ENCODE measurements at places on chromosomes 1 and 21. TPM values are rescaled to one million over a fixed set of nuclear protein-coding genes. Genes with fewer than 3 reads are reported as not detected.

NPR1 gene
- total RNA-seq, result not detected

GRCh38 chr1:197526736-197527371 is 248.4 kb downstream of the DENND1B start:
- no peak overlapping the region for H3K4me3 ChIP-seq
- no peaks in the 10 kb centered on the region for H3K4me1 ChIP-seq
- no peak overlapping the region for H3K27ac ChIP-seq

- no peak for DNase-seq
- H3K36me3 ChIP-seq, result no peaks in the 10 kb centered on the region
- H3K27ac ChIP-seq, result no peak overlapping the region
Observed at GRCh38 chr1:73033640-73034039, 751.3 kb upstream of the NEGR1 start.

- H3K4me3 ChIP-seq, result peak overlapping the region; percentile 86
- no peaks in the 10 kb centered on the region for H3K27me3 ChIP-seq
- peak; percentile 65 for DNase-seq
- peaks cover 61% of the 10 kb centered on the region for H3K4me1 ChIP-seq
- no peaks in the 10 kb centered on the region for H3K36me3 ChIP-seq
Observed at GRCh38 chr21:41926117-41926806, 27.6 kb downstream of the C2CD2 start.

RCSD1 gene
- 145 TPM for total RNA-seq

DNA sequence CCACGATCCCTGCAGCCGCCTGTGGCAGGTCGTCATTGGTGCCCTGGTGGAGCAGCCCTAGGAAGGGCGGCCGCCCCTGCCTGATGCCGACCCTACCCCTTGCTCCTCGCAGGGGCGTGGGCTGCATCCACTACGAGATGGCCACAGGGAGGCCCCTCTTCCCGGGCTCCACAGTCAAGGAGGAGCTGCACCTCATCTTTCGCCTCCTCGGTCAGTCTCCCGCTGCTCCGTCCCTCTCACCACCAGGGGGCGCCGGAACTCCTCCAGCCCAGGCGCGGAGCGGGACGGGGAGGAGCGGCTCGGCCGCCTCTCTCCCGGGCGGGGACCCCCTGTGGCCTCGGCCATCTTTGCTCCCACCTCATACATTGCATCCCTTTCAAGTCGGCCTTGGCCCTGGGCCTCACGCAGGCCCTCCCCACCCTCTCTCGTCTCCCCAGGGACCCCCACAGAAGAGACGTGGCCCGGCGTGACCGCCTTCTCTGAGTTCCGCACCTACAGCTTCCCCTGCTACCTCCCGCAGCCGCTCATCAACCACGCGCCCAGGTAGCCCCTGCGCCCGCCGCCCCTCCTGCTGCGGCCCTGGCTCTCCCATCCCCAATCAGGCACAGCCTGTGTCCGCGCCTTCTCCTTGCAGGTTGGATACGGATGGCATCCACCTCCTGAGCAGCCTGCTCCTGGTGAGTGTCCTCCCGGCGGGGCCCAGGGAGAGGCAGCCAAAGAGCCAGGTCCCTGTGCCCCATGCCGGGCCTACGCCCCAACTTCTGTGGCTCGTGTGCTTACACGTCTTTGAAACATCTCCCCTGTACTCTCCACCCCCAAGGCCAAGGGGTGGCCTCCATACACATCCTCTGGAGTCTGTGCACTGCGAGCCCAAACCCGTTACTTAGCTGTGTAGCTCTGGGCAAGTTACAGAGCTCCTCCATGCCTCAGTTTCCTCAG is 24.7 kb downstream of the CDK18 start:
- peak; percentile 87 for DNase-seq
- H3K4me1 ChIP-seq, result peaks cover 4% of the 10 kb centered on the region
- no peak overlapping the region for H3K27ac ChIP-seq
- H3K36me3 ChIP-seq, result no peaks in the 10 kb centered on the region
- H3K4me3 ChIP-seq, result peak overlapping the region; percentile 43
- no peaks in the 10 kb centered on the region for H3K27me3 ChIP-seq

- H3K4me1 ChIP-seq, result peaks cover 34% of the 10 kb centered on the region
- peak overlapping the region; percentile 99 for H3K4me3 ChIP-seq
- peaks cover 35% of the 10 kb centered on the region for H3K36me3 ChIP-seq
- DNase-seq, result peak; percentile 79
- H3K27me3 ChIP-seq, result no peaks in the 10 kb centered on the region
Observed at GRCh38 chr1:6601049-6601922, 1.4 kb downstream of the KLHL21 start.

- DNase-seq, result peak; percentile 30
- H3K4me1 ChIP-seq, result peaks cover 3% of the 10 kb centered on the region
- no peak overlapping the region for H3K4me3 ChIP-seq
- no peak overlapping the region for H3K27ac ChIP-seq
- no peaks in the 10 kb centered on the region for H3K36me3 ChIP-seq
Observed at GRCh38 chr1:212814537-212815334, 23.0 kb downstream of the TATDN3 start.

- peak within 1 kb of the TSS; percentile 81 for H3K4me3 ChIP-seq
- peak within 1 kb of the TSS; percentile 53 for H3K27ac ChIP-seq
- peaks cover 3% of the 10 kb centered on the region for H3K27me3 ChIP-seq
- peaks cover 30% of the 10 kb centered on the region for H3K36me3 ChIP-seq
- DNase-seq, result peak; percentile 85
- H3K4me1 ChIP-seq, result peaks cover 40% of the 10 kb centered on the region
Observed at GRCh38 chr1:32335790-32336590, at the start of gene MARCKSL1. TSS of gene MARCKSL1 (minus strand) at chr1:32336233. CDS start at chr1:32336033, 200 bp downstream.

DNA sequence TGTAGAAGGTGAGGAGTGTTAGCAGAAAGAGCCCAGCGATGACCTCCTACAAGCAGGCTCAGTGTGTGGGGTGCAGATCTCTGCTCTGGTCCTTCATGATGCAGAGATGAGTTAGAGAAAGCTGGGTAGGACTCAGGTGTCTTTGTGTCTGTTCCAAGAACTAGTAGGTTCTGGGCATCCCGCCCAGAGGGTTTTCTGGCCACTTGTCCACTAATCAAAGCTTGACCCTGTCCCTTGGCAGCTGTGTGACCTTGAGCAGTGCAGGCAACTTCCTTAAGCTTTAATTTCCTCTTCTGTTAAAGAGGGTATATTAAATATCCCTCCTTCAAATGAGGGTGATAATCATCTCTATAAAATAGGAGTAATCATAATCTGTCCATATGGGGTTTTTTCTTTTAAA is 54.7 kb upstream of the WNT4 start:
- no peak overlapping the region for H3K4me3 ChIP-seq
- H3K4me1 ChIP-seq, result no peaks in the 10 kb centered on the region
- no peaks in the 10 kb centered on the region for H3K36me3 ChIP-seq
- H3K27me3 ChIP-seq, result peaks cover 19% of the 10 kb centered on the region
- no peak for DNase-seq

IL10 gene
- total RNA-seq, result 0.32 TPM

PTAFR gene
- total RNA-seq, result 0.50 TPM

- no peaks in the 10 kb centered on the region for H3K36me3 ChIP-seq
- no peak overlapping the region for H3K27ac ChIP-seq
- DNase-seq, result no peak
- H3K27me3 ChIP-seq, result no peaks in the 10 kb centered on the region
Observed at GRCh38 chr1:180188091-180188506, 33.4 kb downstream of the QSOX1 start.

DNA sequence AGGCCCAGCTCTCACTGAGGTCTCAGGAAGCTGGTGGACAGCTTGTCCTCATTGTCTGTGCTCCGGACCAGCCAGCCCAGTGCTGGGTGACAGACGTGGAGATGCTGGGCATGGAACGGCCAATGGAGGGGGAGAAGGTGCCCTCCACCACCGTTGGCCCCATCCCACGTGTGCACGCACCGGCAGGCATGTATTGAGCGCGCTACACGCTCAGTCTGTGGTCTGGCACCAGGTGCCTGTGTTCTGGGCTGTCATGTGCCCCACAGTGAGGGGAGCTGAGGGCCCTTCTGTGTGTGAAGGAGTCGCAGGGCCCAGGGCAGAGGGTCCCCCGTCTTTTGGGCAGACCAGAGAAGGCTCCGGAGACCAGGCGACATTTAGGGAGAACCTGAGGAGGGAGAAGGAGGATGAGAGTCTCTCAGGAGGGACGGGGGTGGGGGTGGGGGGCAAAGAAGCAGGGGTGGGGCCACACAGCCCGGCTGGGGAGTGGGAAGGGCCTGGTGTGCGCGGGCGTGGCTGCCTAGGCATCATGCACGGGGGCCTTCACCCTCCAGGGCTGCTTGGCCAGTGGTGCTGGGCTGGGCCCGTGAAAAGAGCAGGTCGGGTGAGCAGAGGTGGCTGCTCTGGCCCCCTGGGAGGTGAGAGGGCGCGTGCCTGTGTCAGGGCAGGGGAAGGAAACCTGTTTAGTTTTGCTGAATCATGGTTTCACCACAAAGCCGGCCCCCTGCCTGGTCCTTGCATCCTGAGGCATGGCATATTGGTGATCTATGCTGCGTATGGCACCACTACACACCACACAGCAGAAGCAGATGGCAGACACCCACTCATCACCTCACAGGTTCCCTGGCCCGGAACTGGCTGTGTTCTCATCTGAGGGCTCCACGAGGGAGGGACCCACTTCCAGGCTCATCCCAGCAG is 86.7 kb upstream of the TTC34 start:
- H3K4me3 ChIP-seq, result no peak overlapping the region
- no peak for DNase-seq
- H3K27me3 ChIP-seq, result no peaks in the 10 kb centered on the region
- H3K27ac ChIP-seq, result no peak overlapping the region

RAB25 gene
- 0.50 TPM for total RNA-seq

GRCh38 chr1:111446967-111447892 is 1.8 kb downstream of the WDR77 start:
- no peak for DNase-seq
- peaks cover 84% of the 10 kb centered on the region for H3K36me3 ChIP-seq
- peaks cover 74% of the 10 kb centered on the region for H3K4me1 ChIP-seq
- peak overlapping the region; percentile 2 for H3K27ac ChIP-seq
- peak overlapping the region; percentile 100 for H3K4me3 ChIP-seq

DNA sequence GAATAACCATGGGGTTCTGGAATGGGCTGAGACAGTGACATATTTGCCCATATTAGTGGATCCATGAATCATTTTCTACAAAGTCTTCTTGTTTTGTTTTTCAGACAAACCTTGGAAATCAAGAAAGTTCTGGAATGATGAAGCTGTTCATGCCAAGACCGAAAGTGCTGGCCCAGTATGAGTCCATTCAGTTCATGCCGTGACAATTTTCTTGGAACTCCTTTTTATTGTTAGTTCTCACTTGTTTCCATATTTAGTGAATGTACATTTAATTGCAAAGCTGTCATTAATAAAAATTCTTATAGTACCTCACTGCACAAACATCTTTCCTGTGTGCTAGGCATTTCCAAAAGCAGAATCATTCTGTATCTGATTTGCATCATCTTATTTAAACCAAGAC is 100.6 kb upstream of the KCNJ15 start:
- H3K4me3 ChIP-seq, result no peak overlapping the region
- H3K36me3 ChIP-seq, result no peaks in the 10 kb centered on the region
- DNase-seq, result no peak
- H3K27me3 ChIP-seq, result peaks cover 7% of the 10 kb centered on the region
- H3K27ac ChIP-seq, result no peak overlapping the region

GCSAML gene
- not detected for total RNA-seq

PRAMEF17 gene
- total RNA-seq, result not detected

- H3K4me1 ChIP-seq, result peaks cover 26% of the 10 kb centered on the region
- no peak for DNase-seq
- H3K4me3 ChIP-seq, result peak overlapping the region; percentile 87
- H3K36me3 ChIP-seq, result no peaks in the 10 kb centered on the region
- no peak overlapping the region for H3K27ac ChIP-seq
Observed at GRCh38 chr1:192810253-192810880, 1.5 kb downstream of the RGS2 start.

CTH gene
- 5.9 TPM for total RNA-seq

DNA sequence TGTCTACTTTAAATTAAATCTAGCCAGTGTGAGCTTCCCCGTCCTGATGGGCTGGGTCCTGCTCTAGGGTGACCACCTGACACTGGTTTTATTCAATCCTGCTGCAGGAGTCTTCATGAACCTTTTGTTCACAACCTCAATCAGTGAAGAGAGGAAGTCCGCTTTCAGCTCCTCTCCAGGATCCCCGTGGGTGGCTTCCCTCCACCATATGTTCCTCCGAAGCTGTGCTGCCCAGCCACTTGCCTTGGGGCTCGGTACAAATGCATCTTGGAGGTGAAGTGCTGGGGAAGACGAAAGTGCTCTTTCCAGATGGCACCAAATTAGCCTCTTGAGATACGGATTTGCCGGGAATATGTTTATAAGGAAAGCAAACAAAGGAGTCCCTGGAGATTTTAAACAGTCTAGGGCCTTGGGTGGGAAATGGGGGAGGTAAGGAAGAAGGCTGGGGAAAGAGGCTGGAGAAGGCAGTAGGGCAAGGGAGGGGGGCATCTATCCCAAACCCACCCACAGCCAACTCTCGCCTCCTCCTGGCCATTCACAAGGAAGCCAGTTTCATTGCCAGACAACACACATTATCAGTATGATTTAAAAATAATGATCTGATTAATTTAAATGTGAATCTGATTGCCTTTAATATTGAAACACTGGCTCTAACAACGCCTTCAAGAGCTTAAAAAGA is 430.8 kb downstream of the DISC1 start:
- H3K4me1 ChIP-seq, result no peaks in the 10 kb centered on the region
- H3K27me3 ChIP-seq, result no peaks in the 10 kb centered on the region
- no peaks in the 10 kb centered on the region for H3K36me3 ChIP-seq
- no peak overlapping the region for H3K27ac ChIP-seq
- no peak overlapping the region for H3K4me3 ChIP-seq

DNA sequence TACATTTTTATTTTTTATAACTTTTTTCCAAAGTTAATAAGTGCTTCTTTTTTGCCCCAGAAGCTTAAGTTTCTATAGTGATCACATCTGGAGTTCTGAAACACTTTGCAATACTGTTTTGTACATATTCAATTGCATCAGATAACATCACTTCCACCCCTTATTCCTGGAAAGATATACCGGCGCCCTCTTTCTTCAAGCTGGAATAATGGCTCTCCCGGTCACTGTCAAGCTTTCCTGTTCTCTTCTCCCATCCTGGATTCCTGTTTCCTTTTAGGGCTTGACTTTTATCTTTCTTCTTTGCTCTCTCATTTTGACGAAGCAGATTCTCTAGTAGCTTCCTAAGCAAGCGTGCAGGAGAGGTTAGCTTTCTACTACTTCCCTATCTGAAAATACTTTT is 1866.8 kb downstream of the MRPL39 start:
- H3K27ac ChIP-seq, result no peak overlapping the region
- no peaks in the 10 kb centered on the region for H3K27me3 ChIP-seq
- no peak for DNase-seq
- H3K4me3 ChIP-seq, result no peak overlapping the region
- no peaks in the 10 kb centered on the region for H3K36me3 ChIP-seq

ADGRL4 gene
- not detected for total RNA-seq

DNA sequence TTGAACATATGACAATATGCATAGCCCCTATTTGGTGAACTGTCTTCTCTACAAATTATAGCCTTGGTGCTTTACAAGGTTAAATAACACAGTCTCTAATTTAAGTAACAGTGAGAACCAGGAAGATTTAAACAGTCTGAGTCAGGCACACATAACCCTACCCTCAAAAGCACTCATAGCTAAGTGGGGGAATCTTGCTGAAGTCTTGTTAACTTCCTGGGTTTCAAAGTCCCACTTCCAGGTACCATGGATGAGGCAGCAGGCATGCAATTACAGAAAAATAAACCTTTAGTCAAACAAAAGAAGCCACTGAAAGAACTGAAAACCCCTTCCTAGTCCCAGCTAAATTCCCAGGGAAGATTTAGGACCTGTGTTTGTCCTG is 147.6 kb downstream of the PBX1 start:
- no peaks in the 10 kb centered on the region for H3K36me3 ChIP-seq
- no peak for DNase-seq
- H3K4me1 ChIP-seq, result no peaks in the 10 kb centered on the region
- H3K4me3 ChIP-seq, result no peak overlapping the region
- H3K27ac ChIP-seq, result no peak overlapping the region
- H3K27me3 ChIP-seq, result no peaks in the 10 kb centered on the region

GRCh38 chr1:5271264-5271663 is 616.9 kb downstream of the AJAP1 start:
- H3K4me3 ChIP-seq, result no peak overlapping the region
- H3K27me3 ChIP-seq, result no peaks in the 10 kb centered on the region
- H3K4me1 ChIP-seq, result no peaks in the 10 kb centered on the region
- no peaks in the 10 kb centered on the region for H3K36me3 ChIP-seq

Measured in activated CD8-positive, alpha-beta T cell treated with anti-CD3 and anti-CD28 coated beads, Interleukin-2, amount 10 ng/mL, durations not matched to agents 7 days and 5 days (primary cell).